ENCODE measurements at places on chromosomes 11 and 22.

DNA sequence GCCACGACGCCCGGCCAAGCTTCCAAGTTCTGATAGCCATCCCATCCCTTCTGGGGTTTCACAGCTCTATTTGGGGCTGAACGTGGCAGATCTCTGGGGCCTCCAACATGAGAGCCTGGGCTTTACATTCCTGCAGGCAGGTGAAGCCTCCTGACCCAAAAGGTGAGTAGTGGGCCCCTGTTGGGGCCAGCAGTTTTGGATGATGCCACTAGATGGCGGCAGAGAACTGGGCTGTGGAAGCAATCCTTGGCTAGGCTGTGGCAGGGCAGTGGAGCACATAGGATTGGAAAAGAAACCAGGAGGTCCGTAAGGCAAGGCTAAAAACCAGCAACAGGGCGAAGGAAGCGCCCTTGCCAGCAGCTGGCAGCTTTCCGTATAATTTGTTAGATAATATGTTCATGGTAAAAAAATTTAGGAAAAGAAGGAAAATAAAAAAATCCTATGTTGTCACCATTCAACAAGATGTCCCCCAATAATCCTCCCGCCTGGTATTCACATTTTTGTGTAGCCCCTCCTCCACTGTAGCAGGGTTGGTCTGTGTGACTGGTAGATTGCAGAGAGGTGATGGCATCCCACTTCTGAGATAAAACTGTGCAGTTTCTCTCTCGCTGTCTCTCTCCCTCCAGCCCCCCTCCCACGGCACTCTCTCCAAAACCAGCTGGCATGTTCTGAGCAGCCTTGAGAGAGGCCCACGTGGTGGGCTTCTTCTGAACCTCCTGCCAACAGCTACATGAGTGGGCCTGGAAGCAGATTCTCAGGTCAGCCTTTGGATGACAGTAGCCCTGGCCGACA lies 43.6 kb upstream of the OR4B1 start:
- no peaks in the 10 kb centered on the region for H3K27me3 ChIP-seq
- H3K4me3 ChIP-seq, result no peak overlapping the region
- no peaks in the 10 kb centered on the region for H3K4me1 ChIP-seq
- H3K36me3 ChIP-seq, result no peaks in the 10 kb centered on the region

GRCh38 chr11:123431619-123432018 lies 1.6 kb downstream of the GRAMD1B start:
- H3K27me3 ChIP-seq, result no peaks in the 10 kb centered on the region
- no peaks in the 10 kb centered on the region for H3K36me3 ChIP-seq
- H3K27ac ChIP-seq, result no peak overlapping the region

- H3K27me3 ChIP-seq, result no peaks in the 10 kb centered on the region
- H3K36me3 ChIP-seq, result no peaks in the 10 kb centered on the region
- no peak overlapping the region for H3K4me3 ChIP-seq
- DNase-seq, result no peak
Measured at GRCh38 chr11:127972816-127973215, 614.5 kb downstream of the ETS1 start.

DNA sequence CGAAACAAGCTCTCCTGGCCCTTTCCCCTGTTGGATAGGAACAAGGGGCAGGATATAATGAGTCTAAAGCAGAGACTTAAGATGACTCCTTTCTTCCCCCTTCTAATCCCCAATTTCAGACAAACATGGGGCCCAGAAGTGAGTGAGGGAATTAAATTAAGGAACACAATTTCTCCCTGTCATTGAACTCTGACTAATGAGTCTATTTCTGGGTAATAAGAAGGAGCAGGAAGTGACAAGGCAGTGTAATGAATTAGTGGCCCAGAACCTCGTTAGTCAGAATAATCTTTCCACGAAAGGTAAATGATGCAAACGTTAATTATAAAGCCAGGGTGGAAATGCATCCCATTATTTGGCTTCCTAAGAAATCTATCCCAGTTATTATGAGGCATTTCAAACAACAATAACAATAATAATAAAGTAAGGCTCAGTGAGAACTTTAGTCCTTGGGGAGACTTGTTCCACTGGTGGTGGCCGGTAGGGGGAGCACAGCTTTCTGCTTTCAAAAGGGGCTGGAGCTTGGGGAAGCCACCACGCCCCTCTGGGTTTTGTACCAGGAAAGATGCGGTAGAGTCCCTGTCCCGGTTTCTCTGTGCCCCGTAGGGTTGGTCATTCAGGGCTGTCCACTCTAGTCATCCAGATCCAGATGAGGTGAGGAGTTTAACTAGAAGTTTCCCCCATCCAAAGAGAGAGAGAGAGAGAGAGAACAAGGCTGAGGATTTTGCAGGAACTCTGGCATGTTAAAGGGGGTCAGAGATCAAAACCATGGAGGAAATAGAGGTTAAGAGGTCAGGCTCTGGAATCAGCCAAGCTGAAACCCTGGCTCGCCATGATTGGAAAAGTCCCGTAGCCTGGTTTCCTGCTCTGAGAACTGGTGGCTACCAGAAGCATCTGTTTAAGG lies 298.3 kb downstream of the NTM start:
- no peak for DNase-seq
- H3K4me1 ChIP-seq, result no peaks in the 10 kb centered on the region
- H3K27ac ChIP-seq, result no peak overlapping the region
- no peaks in the 10 kb centered on the region for H3K36me3 ChIP-seq

Data from prostate gland (tissue), 2 donors.